ENCODE measurements at places on chromosomes 12 and 14.

GRCh38 chr12:32089586-32089985, 17.1 kb upstream of the BICD1 start:
- DNase-seq, result no peak

GRCh38 chr12:24530689-24531088, 418.2 kb downstream of the BCAT1 start:
- no peak for DNase-seq

DNA sequence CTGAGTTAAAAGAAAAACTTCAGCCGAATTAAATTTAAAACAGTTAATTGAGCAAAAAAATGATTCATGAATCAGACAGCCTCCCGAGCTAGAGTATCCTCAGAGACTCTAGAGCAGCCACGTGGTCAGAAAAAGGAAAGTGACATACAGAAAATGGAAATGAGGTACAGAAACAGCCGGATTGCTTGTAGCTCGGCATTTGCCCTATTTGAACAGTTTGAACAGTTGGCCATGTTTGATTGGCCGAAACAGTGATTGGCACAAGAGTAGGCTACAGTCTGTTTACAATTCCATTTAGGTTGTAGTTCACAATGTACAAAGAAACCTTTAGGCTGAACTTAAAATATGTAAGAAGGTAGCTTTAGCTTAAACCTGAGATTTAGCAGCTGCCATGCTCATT, 12.9 kb upstream of the OXA1L start:
- DNase-seq, result no peak

GRCh38 chr12:26520869-26521268, 312.1 kb downstream of the ITPR2 start:
- no peak for DNase-seq

GRCh38 chr14:41302776-41303175, 303.9 kb upstream of the LRFN5 start:
- no peak for DNase-seq

DNA sequence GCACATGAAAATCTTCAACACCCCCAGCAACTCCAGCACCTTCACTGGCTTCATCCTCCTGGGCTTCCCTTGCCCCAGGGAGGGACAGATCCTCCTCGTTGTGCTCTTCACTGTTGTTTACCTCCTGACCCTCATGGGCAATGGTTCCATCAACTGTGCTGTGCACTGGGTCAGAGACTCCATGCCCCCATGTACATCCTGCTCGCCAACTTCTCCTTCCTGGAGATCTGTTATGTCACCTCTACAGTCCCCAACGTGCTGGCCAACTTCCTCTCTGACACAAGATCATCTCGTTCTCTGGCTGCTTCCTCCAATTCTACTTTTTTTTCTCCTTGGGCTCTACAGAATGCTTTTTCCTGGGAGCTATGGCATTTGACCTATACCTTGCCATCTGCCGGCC, 11.5 kb upstream of the OR11G2 start:
- no peak for DNase-seq

- DNase-seq, result peak; percentile 95
These were observed 4.5 kb upstream of the IRF2BPL start for GRCh38 chr14:77032844-77033621.

GRCh38 chr12:84891106-84891838, 21.3 kb downstream of the SLC6A15 start:
- DNase-seq, result no peak

GRCh38 chr12:54200412-54200811, 11.6 kb upstream of the SMUG1 start:
- no peak for DNase-seq

GRCh38 chr12:124597041-124597440, 29.6 kb upstream of the NCOR2 start:
- no peak for DNase-seq

DNA sequence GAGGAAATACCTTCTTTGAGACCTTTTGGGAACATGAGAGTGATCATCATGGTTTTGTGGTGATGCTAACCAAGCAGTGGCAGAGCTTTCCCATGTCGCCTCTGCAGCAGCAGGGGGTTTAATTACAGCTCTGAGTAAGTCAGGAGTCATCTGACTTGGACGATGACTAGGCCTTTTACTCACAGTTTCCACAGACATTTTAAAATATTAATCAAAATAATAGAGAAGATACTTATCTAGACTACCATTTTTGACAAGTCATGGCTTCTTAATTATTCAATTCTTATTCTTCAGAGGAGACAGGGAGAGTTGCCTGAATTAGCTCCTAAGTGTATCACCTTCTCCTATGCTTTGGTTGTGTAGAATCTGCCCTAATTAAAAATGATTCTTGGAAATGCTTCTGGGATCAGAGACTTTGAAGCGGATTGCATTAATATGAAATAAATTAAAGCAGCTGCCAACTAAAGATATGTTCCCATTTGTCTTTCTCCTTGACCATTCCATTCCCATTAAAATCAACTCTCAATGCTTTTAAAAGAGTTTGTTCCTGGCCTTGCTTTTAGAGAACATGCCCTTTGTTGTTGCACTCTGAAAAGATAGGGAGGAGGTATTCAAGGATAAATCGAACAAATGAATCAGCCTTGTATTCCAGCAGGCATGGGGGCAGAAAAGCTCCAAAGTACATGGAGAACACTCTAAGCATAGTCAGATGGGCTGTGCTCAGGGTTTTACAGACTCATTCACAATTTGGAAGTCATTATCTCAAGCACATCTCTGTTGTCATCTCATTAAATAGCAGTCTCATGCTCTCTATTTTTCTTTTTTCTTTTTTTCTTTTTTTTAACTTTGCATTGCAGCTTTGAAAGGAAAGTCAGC, 7.7 kb upstream of the IFNG-AS1 start:
- DNase-seq, result no peak

DNA sequence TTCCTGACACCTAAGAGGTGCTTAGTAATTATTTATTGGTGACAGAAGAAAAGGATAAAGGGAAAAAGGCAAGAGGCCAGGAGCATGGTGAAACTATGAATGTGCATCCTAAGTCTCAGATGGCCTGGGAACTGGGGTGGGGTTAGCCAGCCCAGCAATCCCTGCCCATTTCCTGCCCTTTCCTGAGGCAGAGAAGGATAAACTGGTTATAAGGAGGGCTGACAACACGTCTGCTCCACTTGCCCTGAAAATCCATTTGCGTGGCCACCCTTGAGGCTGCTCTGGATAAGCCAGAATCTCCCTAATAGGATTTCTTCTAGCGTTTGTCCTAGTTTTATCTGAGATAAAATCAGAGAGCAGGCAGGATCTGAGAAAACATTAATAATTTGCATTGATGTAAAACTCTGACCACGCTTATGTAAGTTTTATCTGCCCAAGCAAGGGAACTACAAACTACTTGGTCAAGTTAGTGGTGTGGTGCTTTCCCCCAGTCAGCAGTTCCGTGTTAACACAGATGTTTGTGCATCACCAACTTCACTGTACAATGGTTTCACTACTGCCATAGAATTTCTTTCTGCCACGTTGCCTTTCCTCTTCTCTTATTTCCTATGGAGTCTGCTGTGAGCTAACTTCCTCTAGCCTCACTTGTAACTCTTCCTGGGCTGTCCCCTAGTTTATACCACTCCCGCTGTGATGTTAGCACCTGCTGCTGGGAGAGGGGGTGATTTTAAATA, 392.7 kb downstream of the RPS29 start:
- no peak for DNase-seq

GRCh38 chr12:19026614-19027488, 102.7 kb upstream of the PLEKHA5 start:
- DNase-seq, result no peak

GRCh38 chr14:58491593-58491992, 64.1 kb downstream of the KIAA0586 start:
- DNase-seq, result no peak

DNA sequence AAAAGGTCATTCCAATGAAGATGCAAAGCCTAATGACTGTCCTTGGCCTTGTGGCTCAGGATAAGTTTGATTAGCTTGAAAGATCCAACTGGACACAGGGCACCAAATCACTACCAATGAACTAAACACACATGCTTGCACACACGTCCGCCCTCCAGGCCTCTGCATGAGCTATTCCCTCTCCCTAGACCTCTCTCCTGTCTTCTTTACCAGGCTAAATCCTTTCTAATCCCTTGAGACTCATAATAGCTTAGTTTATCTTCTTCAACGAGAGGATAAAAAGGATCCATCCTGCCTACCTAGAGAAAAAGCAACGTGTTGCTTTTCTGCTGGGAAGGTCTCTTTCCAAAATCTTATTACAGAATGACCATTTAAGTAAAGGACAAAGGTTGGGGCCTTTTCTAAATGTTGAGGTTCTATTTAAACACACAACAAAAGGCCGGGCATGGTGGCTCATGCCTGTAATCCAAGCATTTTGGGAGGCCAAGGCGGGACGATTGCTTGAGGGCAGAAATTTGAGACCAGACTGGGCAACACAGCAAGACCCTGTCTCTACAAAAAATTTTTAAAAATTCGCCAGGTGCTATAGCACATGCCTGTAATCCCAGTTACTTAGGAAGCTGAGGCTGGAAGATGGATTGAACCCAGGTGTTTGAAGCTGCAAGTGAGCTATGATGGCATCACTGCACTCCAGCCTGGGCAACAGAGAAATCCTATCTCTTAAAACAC, 22.4 kb downstream of the PXN start:
- DNase-seq, result no peak

DNA sequence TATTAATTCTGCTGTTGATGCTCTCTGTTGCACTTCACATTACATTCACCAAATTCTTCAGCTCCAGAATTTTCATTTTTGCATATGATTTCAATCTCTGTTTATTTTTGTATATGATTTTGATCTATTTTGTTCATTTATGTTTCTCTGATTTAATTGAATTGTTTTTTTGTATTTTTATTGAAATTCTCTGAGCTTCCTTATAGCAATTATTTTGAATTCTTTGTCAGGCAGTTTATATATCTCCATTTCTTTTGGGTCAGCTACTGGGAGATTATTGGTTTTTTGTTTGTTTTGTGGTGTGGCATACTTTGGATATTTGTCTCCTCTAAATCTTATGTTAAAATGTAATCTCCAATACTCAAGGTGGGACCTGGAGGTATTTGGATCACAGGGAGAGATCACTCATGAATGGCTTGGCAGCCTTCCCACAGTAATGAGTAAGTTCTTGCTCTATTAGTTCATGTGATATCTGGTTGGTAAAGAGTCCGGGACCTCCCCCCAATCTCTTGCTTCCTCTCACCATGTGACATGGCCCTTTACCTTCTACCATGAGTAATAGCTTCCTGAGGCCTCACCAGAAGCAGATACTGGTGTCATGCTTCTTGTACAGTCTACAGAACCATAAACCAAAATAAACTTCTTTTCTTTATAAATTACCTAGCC, 8.7 kb upstream of the TCL1A start:
- no peak for DNase-seq

GRCh38 chr12:54421879-54422250, 2.8 kb upstream of the ITGA5 start:
- DNase-seq, result no peak

DNA sequence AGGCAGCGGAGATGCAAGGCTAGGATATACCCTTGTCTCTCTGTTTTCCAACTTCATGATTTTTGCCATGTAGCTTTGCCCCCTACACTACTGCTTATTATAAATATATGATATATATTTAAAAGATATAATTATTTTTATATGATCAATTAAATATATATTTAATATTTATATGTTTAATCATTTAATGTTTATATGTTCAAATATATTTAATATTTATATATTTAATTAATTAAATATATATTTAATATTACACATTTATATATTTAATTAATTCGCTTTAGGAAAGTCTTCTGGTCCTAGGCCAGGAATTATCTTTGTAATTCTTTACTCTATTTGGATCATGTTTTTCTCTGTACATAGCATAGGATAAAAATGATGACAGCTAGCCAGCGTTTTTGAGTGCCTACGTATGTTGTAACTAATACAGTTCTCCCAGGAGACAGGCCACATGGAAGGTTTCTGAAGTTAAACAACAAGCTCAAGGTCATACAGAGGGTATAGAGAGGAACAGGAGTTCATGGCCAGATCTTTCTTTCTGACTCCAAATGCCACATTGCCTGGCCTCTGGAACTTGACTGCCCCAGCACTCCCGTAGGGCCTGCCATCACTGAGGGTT, 192.5 kb downstream of the KCNA5 start:
- no peak for DNase-seq

DNA sequence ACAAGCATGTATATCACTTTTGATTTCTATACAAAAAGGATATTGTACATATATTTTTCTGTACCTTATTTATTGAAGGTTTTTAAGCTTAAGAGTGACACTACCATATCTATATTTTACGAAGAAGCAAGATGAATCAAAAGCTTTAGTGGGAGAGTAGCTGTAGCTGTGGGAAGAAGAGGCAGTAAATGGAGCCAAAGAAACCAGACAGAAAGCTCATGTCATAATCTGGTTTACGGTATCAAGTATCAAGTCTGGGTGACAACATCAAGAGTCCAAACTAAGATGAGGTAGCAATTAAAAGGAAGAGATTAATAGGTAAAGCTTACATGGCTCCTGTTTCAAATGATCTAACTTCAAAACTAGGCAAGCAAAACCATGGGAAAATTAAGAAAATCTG, 54.8 kb downstream of the CEP83 start:
- no peak for DNase-seq

DNA sequence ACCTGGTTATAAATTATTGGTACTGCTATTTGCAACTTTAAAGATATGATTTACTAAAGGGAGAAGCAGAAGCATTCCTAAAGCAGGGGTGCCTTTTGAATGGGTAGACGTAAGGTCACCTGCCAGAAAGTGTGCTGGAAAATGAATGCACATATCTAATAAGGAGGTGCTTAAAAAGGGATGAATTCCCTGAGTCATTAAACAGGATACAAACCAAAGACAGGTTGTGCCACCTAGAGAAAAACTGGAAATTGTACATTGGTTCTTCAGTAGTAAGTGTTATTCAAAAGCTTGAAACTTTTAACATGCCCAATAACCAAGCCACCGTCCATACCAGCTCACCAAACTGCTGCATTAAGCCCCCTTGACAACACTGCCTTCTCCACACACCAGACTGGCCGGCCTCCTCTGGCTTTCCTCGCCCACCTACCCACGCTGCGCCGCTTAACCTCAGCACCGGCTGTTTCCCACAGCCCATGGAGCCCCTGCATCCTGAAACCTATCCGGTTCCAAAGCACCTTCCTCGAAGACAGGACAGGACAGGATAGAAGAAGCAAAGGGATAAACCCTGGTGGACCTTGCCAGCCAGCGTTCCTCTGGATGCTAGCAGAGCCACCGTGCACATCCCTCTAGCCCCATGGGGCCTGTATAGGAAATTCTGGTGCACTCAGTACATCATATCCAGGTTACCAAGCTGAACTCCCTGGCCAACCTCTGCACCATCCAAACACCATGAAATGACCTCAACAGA, 201.5 kb upstream of the CAND1 start:
- no peak for DNase-seq

GRCh38 chr12:48545833-48546469, 20.5 kb downstream of the OR8S1 start:
- no peak for DNase-seq

GRCh38 chr12:110957652-110958051, 37.3 kb upstream of the MYL2 start:
- DNase-seq, result no peak

- DNase-seq, result no peak
These were observed 17.8 kb upstream of the PAPOLA start for GRCh38 chr14:96484399-96484798.

- no peak for DNase-seq
These were observed 149.1 kb upstream of the FLRT2 start for GRCh38 chr14:85380881-85381280.
